ENCODE measurements at places on chromosomes 1 and 21.

DNA sequence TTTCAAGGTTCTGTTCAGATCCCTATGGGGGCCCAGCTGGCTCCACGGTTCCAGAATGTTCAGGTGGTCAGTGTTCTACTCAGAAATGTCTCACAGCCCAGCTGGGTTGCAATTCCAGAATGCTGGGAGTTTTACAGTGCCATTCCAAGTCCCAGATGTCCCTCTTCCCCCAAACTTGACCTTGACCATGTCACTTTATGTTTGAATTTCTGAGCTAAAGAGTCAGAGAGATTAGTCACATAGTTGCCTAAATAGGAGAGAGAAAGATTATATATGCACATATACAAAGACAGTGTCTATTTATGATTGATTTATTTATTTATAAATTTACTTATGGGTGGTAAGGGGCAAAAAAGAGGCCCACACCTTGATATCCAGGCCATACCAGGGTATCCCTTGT, 2.5 kb downstream of the GPR3 start:
- DNase-seq = no peak

- no peak for DNase-seq
Observed at GRCh38 chr1:23568608-23569383, 9.5 kb upstream of the ID3 start.

DNA sequence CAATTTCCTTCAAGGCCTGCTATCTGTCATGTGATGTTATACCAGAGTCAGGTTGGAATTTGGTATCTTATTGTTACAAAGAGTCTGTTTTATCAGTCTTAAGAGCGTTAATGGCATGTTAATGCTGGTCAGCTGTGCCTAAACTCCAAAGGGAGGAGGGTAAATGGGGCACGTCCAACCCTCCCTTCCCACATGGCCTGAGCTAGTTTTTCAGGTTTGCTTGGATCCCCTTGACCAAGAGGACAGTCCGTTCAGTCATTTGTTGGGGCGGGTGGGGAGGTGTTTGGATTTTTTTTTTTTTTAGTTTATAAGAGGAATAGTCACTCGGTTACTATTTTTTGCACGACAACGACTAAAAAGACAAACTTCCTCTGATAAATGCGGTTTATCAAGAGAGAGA, 63.8 kb upstream of the LYST start:
- no peak for DNase-seq

- DNase-seq = no peak
Observed at GRCh38 chr1:183908079-183908478, 103.2 kb downstream of the RGL1 start.

DNA sequence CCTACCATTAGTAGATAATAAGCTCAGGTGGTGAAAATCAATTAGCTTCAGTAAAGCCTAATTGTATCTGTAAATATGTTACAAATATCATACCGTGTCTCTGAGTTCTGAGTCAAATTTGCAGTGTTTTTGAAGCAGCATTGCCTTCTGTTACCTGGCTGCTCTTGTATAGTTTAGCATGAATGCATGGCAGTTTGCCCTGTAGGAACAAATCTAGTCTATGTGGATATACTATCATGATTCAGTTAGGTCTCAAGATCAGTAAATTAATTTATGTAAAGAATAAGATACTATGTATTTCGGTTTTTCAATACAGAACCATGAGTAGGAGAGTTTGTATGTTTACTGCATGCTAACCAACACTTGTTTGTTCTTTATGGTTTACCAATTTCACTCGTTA, 240.6 kb upstream of the C1orf105 start:
- no peak for DNase-seq

DNA sequence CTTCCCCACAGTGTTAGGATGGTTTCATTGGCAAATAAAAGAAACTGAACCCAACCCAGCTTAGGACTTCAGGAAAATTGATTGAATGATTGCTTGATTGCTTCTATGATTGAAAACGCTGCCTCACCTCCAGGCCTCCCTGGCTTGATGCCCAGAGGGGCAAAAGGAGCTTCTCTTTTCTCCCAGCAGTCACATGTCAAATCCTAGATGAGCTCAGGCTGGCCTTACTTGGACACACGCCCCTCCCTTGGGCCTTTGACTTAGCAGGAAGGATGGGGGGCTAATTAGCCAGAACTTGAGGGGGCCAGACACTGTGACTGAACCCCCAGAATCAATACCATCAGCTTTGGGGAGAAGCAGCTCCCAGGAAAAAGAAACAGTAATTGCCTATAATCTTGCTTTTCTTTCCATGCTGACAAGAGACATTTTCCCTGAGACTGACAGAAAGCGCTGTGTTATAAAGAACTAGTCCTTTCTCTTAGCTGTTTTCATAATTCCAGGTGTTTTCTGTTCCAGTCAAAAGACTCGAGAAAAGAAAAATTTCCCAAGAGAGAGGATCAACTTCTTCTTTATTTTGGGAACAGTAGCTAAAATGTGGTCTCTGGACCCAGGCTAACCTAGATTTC, 50.8 kb upstream of the ATP5PO start:
- DNase-seq = no peak

DNA sequence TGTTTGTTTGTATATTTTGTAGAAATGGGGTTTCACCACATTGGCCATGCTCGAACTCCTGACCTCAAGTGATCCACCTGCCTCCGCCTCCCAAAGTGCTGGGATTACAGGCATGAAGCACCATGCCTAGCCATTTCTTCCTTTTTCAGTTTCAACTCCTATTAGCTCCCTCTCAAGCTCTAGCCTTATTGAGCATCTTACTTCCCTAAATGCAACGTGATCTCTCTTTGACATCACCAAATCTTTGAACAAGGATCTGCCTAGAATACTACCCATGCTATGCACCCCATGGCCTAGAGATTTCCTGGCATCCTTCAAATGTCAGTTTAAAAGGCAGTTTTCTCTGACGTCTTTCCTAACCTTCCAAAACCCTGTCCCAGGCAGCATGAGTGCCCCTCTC, 91.1 kb upstream of the NR5A2 start:
- no peak for DNase-seq

- DNase-seq = no peak
Observed at GRCh38 chr1:206972728-206973127, 2.5 kb upstream of the FCAMR start.
